ENCODE measurements at places on chromosomes 3 and 15.

DNA sequence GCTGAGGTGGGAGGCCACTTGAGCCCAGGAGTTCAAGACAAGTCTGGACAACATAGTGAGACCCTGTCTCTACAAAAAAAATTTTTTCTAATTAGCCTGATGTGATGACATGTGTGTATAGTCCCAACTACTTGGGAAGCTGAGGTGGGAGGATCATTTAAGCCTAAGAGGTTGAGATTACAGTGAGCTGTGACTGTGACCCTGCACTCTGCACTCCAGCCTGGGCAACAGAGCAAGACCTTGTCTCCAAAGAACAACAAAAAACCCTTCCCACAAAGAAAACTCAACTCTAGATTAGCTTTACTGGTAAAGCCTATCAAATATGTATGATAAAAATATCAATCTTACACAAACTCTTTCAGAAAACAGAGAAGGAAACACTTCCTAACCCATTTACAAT, 68.5 kb downstream of the ZNF148 start:
- no peak for DNase-seq
- H3K4me1 ChIP-seq: no peaks in the 10 kb centered on the region
- H3K27me3 ChIP-seq: no peaks in the 10 kb centered on the region
- H3K4me3 ChIP-seq: no peak overlapping the region
- H3K36me3 ChIP-seq: peaks cover 9% of the 10 kb centered on the region
- no peak overlapping the region for H3K27ac ChIP-seq

GRCh38 chr15:57421551-57421950, 45.2 kb downstream of the CGNL1 start:
- DNase-seq: no peak
- H3K36me3 ChIP-seq: no peaks in the 10 kb centered on the region
- H3K4me1 ChIP-seq: peaks cover 12% of the 10 kb centered on the region
- no peaks in the 10 kb centered on the region for H3K27me3 ChIP-seq
- H3K27ac ChIP-seq: no peak overlapping the region

DNA sequence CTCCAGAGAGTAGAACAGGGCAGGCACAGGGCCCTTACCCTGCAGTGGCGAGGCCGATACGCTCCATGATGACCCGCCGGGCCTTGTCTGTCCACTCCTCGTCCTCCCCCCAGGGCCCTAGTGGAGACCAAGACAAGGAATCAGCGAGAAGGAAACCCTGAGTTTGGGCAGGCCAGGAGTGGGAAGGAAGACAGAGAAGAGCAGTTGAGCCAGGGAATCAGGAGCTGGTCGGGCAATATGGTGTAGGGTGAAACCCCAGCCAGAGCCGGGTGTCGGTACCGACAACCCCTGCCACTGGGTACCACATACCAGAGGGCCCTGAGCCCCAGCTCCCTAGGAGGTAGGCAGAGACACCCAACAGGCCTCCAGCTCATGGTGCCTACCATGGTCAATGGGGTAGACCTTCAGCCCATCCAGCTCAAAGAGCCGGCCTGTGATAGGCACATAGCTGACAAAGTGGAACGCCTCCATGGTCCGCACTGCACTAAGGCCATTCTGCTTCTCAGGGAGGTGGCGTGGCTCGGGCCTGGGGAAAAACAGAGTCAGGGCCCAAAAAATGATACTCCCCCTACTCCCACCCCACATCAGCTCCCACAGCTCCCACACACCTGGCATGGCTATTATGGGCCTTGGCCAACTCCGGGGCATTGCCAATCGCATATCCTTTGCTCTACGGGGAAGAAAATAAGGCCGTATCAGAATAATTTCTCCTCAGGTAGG, 38.0 kb downstream of the SEMA3G start:
- peaks cover 6% of the 10 kb centered on the region for H3K4me1 ChIP-seq
- no peak overlapping the region for H3K4me3 ChIP-seq
- H3K27ac ChIP-seq: no peak overlapping the region
- peaks cover 64% of the 10 kb centered on the region for H3K36me3 ChIP-seq
- no peak for DNase-seq
- no peaks in the 10 kb centered on the region for H3K27me3 ChIP-seq

DNA sequence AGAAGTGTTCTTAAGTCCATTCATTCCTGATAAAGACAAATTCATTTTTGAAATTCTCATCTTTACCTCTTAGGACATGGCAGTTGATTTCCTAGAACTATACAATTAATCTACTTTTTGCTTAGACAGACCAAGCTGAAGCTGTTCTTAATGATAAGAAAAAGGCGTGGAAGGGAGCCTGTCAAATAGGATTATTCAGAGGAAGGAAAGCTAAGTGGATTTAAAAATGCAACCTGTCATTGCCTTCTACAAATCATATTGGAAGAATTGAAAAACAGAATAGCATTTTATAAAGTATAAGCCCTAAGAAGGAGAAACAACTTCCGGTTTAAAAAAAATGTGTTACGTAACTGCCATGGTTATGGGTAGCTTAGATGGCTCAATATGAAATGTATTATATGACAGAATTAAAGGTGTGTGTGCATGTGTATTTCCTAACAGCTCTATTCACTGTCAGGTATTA, 81.2 kb upstream of the RAP2B start:
- no peak overlapping the region for H3K4me3 ChIP-seq
- no peaks in the 10 kb centered on the region for H3K4me1 ChIP-seq
- H3K27ac ChIP-seq: no peak overlapping the region
- no peaks in the 10 kb centered on the region for H3K36me3 ChIP-seq
- DNase-seq: no peak
- no peaks in the 10 kb centered on the region for H3K27me3 ChIP-seq

GRCh38 chr3:114714237-114714636, 420.4 kb downstream of the TIGIT start:
- DNase-seq: no peak
- H3K27ac ChIP-seq: no peak overlapping the region
- no peaks in the 10 kb centered on the region for H3K27me3 ChIP-seq
- peaks cover 22% of the 10 kb centered on the region for H3K4me1 ChIP-seq
- no peak overlapping the region for H3K4me3 ChIP-seq
- no peaks in the 10 kb centered on the region for H3K36me3 ChIP-seq

GRCh38 chr15:69154078-69154477, 6.4 kb upstream of the GLCE start:
- H3K27ac ChIP-seq: no peak overlapping the region
- H3K36me3 ChIP-seq: no peaks in the 10 kb centered on the region
- H3K27me3 ChIP-seq: no peaks in the 10 kb centered on the region
- DNase-seq: no peak

DNA sequence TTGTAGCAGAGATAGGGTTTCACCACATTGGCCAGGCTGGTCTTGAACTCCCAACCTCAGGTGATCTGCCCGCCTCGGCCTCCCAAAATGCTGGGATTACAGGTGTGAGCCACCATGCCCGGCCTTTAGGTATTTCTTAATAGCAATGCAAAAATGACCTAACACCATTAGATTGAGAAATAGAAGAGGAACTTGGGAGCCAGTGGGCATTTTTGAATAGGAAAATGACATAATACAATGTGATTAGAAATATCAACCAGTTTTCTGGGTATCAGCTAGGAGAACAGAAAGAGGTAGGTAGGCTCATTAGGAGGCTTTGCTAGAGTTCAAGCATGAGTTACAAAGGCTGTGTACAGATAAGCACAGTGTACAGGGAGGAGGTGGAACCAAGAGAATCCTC, 101.8 kb upstream of the TBC1D5 start:
- H3K27ac ChIP-seq: no peak overlapping the region
- no peaks in the 10 kb centered on the region for H3K4me1 ChIP-seq
- no peak for DNase-seq

GRCh38 chr3:189167027-189167766, 4.6 kb upstream of the TPRG1 start:
- no peaks in the 10 kb centered on the region for H3K27me3 ChIP-seq
- no peaks in the 10 kb centered on the region for H3K4me1 ChIP-seq
- peak; percentile 75 for DNase-seq
- H3K27ac ChIP-seq: no peak overlapping the region

DNA sequence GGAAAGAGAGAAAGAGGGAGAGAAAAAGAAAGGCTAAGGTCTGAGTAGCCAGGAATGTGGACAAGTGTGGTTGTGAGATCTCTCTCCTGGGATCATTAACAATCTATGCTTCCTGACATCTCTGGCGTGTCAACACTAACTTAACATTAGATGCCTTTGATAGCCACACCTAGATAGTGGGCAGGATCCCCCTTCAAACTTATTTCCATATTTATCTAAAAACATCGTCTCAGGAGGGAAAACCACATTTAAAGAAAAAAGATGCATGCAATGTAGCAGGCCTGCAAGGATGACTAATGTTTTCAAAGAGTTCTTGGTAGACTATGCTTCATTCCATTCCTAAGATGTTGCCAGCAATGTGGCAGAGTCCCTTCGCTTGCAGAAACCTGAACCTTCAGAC, 80.9 kb downstream of the MLH1 start:
- no peaks in the 10 kb centered on the region for H3K27me3 ChIP-seq
- no peak for DNase-seq
- no peak overlapping the region for H3K27ac ChIP-seq
- no peak overlapping the region for H3K4me3 ChIP-seq

DNA sequence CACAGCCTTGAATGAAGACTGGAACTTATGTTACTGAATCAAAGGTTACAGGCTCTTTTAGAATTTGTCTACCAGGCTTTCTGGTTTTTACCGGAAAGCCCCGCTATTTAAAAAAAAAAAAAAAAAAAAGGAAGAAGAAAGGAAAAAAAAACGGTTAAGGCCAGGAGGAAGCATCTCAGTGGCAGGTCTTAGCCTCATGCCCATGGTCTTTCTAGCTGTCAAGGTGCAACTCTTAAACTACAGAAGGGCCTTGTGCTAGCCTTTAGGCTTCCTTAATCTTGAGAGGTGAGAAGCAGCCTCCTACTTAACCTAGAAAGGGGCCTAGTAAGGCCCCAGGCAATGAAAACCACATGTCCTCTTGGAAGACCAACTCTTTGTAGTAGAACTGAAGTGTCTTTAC, 77.5 kb downstream of the TBC1D5 start:
- DNase-seq: no peak
- H3K4me3 ChIP-seq: no peak overlapping the region
- H3K36me3 ChIP-seq: no peaks in the 10 kb centered on the region
- H3K4me1 ChIP-seq: no peaks in the 10 kb centered on the region
- H3K27ac ChIP-seq: no peak overlapping the region

GRCh38 chr3:192817053-192817452, 89.7 kb upstream of the FGF12 start:
- DNase-seq: no peak
- H3K4me3 ChIP-seq: no peak overlapping the region
- peaks cover 44% of the 10 kb centered on the region for H3K4me1 ChIP-seq
- H3K27ac ChIP-seq: no peak overlapping the region

DNA sequence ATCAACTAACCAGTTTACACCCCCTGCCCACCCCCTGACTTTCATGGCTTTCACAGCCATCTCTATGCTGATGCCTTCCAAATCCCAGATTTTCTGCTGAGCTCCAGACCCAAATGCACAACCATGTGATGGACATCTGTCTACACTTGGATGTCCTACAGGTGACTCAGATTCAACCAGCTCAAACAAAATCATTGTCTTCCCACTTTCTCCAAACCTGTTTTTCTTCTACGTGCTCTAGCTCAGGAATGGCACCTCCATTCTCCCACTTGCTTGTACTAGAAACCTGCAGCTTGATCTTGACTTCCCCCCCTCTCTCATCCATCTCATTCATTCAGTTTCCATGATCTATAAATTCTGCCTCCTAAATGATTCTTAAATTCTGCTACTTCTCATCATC, 34.1 kb upstream of the RARRES1 start:
- H3K36me3 ChIP-seq: no peaks in the 10 kb centered on the region
- peaks cover 19% of the 10 kb centered on the region for H3K4me1 ChIP-seq
- H3K27ac ChIP-seq: no peak overlapping the region
- no peak overlapping the region for H3K4me3 ChIP-seq

DNA sequence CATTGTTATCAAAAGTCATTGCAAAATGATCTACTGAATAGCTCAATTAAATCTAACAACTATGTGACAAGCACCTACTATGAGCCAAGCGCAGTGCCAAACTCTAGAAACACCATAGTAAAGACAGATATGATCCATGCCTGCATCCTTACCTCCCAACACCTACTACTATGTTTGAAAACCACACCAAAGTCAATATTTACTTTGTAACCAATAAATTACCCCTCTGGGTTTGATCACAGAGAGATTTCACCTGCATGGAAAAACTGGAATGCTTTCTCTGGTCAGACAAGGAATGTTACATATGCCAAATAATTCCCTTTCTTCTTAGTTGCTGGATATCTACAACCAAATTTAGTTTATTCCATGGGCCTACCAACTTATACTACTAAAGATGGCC, 422.2 kb downstream of the FHIT start:
- no peak overlapping the region for H3K27ac ChIP-seq
- H3K36me3 ChIP-seq: no peaks in the 10 kb centered on the region
- DNase-seq: no peak
- no peaks in the 10 kb centered on the region for H3K4me1 ChIP-seq

- no peaks in the 10 kb centered on the region for H3K27me3 ChIP-seq
- no peak overlapping the region for H3K4me3 ChIP-seq
- peaks cover 7% of the 10 kb centered on the region for H3K36me3 ChIP-seq
- no peak for DNase-seq
- no peak overlapping the region for H3K27ac ChIP-seq
- peaks cover 10% of the 10 kb centered on the region for H3K4me1 ChIP-seq
Observed at GRCh38 chr15:90044916-90045371, 43.8 kb downstream of the ZNF710 start.

- peak; percentile 76 for DNase-seq
- H3K27me3 ChIP-seq: no peaks in the 10 kb centered on the region
- no peaks in the 10 kb centered on the region for H3K36me3 ChIP-seq
- H3K4me3 ChIP-seq: peak overlapping the region; percentile 40
- no peak overlapping the region for H3K27ac ChIP-seq
Observed at GRCh38 chr15:67967871-67968431, 86.2 kb upstream of the PIAS1 start.
